ENCODE measurements at places on chromosomes 4 and X. TPM values are rescaled to one million over a fixed set of nuclear protein-coding genes. Genes with fewer than 3 reads are reported as not detected.

- DNase-seq, result no peak
Observed at GRCh38 chr4:140187316-140187695, 33.3 kb upstream of the MAML3 start.

- no peak for DNase-seq
Observed at GRCh38 chrX:20409991-20410390, 143.3 kb upstream of the RPS6KA3 start.

DNA sequence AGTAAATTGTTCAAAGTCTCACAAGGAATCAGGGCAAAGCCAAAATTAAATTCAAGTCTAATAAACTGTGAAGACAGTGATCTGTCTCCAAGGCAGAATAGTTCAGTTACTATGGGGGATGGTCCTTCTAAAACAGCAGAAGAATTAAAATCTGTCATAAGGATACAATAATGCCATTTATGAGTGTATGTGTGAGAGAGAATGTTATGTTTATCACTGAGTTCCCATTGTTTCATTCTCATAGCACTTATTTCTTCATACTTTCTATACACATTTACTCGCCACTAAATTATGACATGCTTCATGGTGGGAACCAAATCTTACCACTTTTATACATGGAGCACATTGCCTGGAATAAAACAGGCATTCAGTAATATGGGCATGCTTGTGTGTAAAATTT lies 102.5 kb downstream of the AMMECR1 start:
- DNase-seq, result peak; percentile 22

DNA sequence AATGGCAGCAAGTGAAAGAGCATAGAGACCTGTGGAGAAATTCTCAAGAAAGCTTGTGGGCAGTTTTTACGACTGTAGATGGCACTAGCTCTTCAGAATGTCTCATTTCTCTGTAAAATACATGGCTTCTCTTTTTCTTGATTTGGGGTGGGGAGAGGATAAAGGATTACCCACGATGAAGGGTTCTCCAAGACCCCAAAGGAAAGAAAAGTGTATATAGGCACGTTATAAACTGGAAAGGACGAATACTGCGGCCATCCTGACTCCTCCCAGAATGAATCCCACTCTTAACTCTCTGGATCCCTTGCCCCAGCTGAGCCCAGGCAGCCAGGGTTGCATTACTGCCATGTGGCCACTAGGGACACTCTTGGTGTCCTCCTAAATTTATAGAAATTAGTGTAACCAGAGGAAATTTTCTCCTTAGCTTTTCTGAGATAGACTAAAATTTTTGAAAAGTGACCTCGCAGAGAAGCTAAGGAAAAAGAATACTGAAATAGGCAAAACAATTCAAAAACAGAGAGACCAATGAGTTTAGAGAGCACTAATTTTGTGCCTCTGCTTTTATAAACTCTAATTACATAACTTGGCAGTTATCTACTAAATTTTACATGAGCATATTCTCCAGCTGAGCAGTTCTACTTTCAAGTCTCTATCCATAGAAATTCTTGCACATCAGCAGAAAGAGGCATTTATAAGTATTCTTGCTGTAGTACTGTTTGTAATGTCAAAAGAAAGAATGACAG lies 37.8 kb upstream of the PCDH19 start:
- DNase-seq, result peak; percentile 14

DNA sequence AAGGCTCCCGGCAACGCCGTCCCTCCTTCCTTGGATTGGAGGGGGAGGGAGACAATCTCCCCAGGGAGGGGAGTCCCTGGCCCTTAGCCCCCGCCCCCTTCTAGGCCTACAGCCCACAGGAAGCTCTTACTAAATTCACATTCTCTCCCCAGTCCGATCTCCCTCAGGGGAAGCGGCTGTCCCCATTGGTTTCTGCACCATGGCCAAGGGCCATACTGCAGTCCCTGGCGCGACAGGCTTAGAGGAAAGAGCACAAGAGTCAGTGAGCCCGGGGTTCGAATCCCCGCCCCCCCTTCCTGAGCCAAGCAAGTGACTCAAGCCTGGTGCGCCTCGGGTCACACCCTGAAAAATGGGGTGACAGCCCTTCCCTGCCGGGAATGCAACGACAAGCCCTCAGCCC lies 1.1 kb downstream of the ABLIM2 start:
- DNase-seq, result no peak

DNA sequence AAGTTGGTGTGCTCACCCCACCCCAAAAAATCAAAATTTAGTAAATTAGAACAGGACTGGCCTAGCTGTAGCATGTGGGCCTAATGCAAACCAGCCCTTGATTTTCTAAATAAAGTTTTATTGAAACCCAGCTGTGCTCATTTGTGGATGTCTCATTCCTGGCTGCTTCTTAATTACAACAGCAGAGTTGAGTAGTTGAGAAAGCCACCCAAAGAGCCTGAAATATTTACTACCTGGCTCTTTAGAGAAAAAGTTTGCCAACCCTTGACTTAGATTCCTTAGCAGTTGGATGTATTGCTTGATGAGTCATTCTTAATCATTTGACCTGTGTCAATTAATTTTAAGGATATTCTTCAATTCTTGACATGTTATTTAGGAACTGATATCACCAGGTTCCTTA lies 168.3 kb upstream of the PUDP start:
- no peak for DNase-seq

DNA sequence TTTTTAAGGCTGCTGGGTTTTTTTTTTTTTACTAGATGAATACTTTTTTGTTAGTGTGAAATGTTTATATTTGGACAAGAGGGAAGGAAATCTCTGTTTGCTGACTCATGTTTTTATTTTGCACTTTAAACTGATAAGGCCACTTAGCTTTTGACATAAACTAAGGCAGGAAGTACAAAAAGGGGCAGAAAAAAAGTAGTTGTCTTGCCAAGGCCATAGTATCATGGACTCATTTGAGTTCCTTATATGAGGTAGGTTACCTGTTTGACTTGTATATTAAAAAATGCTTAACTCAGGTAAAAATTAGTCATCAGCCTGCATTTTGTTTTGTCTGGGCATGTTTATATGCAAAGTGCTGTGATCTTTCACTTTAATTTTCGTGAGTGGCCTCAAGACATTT lies 26.0 kb downstream of the SMAD1 start:
- peak; percentile 81 for DNase-seq

DNA sequence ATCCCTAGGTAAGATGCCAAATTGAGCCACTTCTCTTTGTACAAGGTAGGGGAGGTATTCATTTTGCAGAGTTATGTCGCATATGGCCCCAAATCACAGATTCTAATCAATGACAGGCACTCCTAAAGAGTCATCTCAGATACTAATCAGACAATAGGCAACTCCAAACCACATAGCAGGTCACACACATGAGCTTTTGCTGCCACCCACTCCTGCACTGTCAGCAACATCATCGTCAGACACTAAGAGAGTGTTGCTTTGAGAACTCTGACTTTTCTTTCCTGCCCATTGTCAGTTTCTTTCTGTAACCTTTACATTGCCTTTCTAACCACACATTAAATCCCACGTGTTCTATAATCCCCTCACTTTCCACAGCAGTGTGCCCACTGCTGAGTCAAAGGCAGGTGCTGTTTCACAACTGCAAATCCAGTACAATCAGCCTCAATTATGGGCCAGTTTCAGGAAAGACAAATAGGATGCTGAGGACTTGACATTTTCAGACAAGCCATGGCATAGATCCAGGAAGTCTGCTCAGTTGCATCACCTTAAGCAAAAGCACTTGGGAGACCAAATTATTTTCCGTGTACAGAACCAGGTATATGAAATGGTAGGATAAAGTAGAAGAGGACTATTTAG lies 23.5 kb downstream of the TMEM31 start:
- peak; percentile 28 for DNase-seq

DNA sequence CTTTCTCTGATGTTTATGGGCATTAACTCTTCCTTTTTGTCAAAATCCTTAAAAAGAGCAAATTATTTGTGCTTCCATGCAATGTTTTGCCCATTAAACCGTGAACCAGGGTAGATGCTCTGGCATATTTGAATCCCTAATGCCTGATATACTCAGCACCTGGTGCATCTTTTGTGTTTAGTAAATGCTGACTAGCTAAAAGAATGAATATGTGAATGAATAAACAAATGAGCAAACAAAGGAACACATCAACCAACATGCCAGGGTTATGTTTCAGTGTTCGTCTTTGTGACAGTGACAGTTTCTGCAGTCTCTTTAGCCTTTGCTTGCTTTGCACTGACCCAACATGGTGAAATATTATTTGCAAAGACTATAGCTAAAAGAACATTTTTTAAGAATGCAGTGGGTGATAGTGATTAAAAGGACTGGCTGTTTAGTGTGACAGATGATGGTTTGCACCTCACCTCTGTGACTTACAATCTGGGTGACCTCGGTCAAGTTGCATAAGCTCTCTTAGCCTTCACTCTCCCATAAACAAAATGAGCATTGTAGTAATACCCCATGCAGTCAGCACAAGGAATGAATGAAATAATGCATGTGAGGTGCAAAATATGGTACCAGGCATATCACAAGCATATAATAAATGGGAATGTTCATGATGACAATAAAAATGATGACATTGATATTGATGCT lies 29.5 kb downstream of the SMPX start:
- DNase-seq, result no peak

DNA sequence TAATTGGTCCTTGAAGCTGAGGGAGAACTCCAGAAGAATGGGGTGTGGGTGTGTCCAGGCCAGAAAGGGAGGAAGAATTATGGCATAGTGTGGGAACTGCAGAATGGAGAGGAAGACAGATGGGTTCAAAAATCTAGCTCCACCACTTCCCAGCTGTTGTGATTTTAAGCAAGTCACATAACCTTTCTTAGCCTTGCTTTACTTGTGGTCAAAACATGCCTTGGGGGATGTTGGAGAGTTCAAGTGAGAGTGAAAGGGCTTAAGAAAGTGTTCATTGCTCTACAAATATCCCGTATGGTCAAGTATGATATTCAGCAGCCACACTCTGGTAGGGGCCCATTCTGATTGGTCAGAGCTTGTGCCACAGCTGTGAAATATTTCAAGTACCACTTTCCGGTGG lies 15.0 kb upstream of the STARD8 start:
- peak; percentile 11 for DNase-seq

GRCh38 chrX:115388879-115389278 lies 99.4 kb downstream of the LUZP4 start:
- peak; percentile 68 for DNase-seq

GRCh38 chr4:156764145-156764544 lies 207.5 kb downstream of the PDGFC start:
- peak; percentile 69 for DNase-seq

GRCh38 chrX:31212856-31213748 lies 141.3 kb upstream of the FTHL17 start:
- DNase-seq, result peak; percentile 23

GRCh38 chr4:10552591-10553280 lies 95.5 kb upstream of the ZNF518B start:
- DNase-seq, result no peak

DNA sequence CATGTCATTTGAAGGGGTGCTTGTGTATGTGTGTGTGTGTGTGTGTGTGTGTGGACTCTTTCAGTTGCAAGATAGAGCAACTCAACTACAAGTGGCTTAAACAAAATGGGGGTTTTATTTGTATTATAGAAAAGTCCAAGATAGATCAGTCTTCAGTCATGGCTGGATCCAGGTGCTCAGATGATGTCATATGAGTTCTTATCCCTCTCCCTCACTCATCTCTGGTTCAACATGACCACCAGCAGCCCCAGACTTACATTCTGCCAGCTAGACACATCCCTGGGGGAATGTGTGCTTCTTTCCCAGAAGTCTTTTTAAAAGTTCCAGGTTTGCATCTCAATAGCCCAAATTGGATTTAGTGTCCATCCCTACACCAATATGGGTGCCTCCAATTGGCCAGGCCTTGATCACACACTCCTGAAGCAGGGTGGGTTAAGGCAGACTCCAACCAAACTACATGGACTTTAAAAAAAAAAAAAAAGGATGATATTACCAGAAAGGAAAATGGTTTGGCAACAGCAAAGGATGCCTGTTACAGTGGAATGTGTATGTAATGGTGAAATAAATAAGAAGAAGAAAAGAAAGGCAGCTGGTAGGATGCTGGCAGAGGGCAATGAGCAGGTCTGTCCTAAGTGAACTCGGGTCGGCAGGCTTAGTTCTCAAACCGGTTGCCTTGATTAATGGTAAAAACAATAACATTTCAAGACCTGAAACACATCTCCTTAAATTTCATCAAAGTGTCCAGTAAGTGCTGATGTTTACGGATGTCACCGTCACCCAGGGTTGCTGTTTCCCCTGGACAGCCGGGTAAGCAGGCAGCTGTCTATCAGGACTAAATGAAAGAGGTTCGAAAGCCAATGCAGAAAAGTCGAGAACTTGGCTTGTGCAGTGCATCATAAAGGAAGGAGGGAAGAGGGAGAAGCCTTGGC lies 107.7 kb downstream of the SMIM20 start:
- no peak for DNase-seq

DNA sequence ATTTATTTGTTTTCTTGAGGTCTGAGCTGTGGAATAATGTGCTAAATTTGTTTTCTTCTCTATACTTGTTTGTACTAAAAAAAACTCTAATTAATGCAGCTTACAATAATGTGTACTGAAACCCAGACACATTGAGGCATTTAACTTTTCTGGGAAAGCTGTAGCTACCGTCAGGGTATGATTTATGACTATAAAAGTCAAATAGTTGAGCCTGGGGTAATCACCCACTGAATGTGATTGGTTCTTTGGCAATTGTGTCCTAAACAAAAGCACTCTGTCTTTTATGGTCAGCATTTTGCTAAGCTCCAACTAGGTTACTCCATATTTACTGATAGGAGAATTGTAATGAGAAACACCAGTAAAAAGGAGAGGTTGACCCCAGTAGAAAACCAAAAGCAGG lies 65.9 kb upstream of the CBLL2 start:
- no peak for DNase-seq

GRCh38 chrX:40331762-40332161 lies 234.0 kb upstream of the BCOR start:
- DNase-seq, result no peak

GRCh38 chr4:140038031-140038533 lies 115.9 kb downstream of the MAML3 start:
- no peak for DNase-seq

DNA sequence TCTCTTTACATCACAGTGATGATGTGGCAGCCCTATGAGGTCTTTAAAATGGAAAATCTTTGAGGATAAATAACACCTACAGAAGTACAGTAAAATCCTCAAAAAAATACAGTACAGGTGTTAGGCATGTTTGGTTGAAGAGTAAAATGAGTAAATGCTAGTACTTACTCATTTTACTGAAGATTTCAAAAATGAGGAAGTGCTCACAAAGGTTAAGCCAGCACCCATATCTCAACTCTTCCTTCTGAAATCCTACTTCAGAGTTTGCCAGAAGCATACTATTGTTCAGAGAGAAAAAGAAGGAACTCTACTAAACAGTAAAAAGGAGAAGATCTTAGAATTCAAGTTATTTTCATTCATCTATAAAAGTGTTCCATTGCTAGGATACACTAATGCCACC lies 130.9 kb downstream of the CBR4 start:
- no peak for DNase-seq

- DNase-seq, result no peak
Observed at GRCh38 chr4:166482758-166483157, 609.7 kb downstream of the TLL1 start.

NAT8L gene
- total RNA-seq, result under 0.01 TPM

CXCR3 gene
- not detected for total RNA-seq

IL2 gene
- not detected for total RNA-seq

XPNPEP2 gene
- not detected for total RNA-seq

LINC00632 gene
- total RNA-seq, result 5.2 TPM

RPA4 gene
- total RNA-seq, result 0.43 TPM

BMPR1B gene
- 2.3 TPM for total RNA-seq

PAK3 gene
- 2.2 TPM for total RNA-seq

FREM3 gene
- not detected for total RNA-seq

FRG1 gene
- 31.2 TPM for total RNA-seq

ARHGAP6 gene
- total RNA-seq, result 1.9 TPM

H2BW2 gene
- total RNA-seq, result not detected

Data from fibroblast of villous mesenchyme (primary cell).